ENCODE measurements at places on chromosomes 2 and 18. TPM values are rescaled to one million over a fixed set of nuclear protein-coding genes. Genes with fewer than 3 reads are reported as not detected.

Gene CFAP221
- not detected for total RNA-seq

Gene GCKR
- not detected for total RNA-seq

GRCh38 chr2:181472990-181473389 is 15.8 kb downstream of the ITGA4 start:
- no peak for DNase-seq

Gene WDR35
- 4.5 TPM for total RNA-seq

DNA sequence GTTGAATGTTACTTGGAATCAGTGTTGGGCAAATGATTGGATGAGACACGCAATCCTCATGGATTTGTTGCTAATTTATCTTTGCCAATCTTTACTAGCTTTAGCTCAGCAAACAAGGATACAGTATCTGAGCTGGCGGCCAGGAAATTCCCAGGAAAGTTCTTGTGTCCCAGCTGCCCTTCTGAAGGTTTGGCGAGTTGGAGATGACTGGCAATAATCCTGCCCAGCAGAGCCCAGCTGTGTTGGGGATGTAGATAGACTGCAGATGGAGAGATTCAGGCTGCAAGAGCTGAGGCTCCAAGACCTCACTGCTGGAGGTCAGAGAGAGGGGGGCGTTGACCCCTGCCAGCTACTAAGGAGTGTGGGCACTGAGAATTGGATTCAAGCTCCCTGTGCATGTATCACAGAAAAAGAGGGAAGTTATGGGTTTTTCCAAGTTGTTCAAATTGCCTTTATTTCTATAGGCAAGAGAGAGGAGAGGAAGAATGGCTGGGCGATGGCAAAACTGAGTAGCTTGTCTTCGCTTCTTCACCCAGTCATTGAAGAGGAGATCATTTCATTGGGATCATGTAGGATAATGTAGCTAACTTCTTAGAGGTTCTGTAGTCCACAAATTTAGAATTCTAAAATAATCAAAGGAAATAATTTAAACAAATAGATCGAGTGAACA is 506.8 kb upstream of the LRATD1 start:
- DNase-seq: no peak

DNA sequence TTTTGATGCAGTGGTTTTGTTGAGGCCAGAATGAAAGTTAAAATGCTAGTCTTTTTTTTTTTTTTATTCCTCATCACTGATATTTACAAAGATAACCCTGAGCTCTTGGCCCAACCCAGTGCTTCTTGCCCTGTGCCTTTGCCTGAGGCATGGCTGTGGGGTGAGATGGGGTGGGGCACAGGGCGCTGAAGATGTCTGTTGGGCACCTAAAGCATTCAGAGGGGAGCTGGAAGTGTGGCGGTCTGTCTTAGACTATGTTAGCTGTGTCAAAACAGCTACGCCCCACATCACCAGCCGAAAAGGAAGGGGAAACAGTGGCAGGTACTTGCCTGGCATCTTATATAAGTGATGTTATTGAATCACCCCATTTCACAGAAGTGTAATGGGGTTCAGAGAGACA is 20.7 kb downstream of the TOGARAM2 start:
- DNase-seq: no peak

- DNase-seq: no peak
These were observed 24.8 kb downstream of the AFG3L2 start for GRCh38 chr18:12352188-12352587.

GRCh38 chr18:77197073-77197472 is 52.6 kb upstream of the GALR1 start:
- no peak for DNase-seq

DNA sequence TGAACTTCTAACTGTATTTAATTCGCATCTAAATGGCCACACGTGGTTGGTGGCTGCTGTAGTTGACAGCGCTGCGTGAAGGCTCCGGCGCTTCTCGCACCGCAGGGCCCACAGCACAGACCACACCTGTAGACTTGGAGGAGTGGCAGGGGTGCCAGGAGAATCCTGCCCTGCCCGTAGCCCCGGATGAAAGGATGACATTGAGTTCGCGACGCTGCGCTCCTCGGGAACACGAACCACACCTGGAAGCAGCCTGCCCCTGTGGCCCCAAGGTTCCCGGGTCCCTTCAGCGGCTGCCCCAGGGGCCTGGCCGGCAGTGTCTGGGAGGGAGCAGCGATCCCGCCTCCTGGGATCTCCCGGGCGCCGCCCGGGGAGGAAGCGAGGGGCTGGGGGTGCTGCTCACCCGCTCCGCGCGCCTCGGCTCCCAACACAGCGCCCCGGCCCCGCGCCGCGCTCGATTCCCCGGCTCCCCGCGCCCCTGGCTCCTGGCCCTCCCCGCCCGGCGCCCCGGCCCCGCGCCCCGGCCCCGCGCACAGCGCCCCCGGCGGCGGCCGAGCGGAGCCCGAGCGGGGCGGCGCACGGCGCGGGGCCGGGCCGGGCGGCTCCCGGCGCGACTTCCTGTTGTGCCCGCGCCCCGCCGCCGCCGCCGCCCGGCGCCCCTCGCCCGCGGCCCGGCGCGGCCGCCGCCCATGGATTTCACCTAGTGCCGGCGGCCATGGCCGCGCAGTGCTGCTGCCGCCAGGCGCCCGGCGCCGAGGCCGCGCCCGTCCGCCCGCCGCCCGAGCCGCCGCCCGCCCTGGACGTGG is at the start of gene RNPEPL1:
TSS of gene RNPEPL1 (plus strand) at position 613 of the 806 bp plus-strand sequence. CDS start at position 716, 103 bp downstream.
- peak; percentile 68 for DNase-seq

Gene CCT4
- total RNA-seq: 145 TPM

DNA sequence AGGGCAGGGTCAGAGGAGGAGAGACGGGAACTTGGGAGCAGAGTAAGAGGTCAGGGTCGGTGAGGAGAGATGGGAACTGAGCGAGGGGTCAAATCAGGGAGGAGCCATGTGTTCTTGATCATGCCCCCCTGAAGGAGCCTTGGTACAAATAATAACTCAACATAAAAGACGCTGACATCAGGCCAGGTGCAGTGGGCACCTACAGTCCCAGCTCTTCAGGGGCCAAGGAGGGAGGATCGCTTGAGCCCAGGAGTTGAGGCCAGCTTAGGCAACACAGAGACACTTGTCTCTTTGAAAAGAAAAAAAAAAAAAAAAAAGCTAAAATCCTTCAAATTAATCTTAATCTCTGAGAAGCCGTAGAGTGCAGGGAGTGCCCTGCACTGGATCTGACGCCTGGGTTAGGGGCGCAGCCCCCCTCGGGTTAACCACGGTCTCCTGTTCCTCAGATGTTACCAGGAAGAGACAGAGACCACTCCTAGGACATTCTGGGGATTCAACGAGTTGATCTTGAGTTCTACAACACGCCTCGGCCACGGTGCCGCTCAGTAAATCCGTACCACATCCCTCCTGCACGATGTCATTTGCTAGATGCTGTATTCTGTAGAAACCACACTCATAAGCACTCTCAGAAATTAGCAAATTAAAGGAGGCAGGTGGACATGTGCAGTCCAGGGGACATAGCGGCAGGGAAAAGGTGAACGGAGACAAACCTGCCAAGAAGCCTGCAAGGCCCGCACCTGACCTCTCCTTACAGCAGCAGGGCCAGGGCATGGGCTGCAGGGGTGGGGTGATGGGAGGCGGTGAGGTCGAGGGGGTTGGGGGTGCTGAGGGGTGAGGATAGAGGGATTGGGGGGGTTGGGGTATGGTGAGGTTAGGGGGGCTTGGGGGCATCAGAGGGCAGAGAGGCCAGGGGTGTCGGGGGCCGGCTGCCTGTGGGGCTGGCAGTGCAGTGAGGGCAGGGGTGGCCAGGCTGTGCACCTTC is 29.2 kb downstream of the SLC66A2 start:
- no peak for DNase-seq
